ENCODE measurements at places on chromosomes 6 and 20.

- no peak for DNase-seq
Observed at GRCh38 chr6:139325125-139325524, 33.3 kb upstream of the TXLNB start.

DNA sequence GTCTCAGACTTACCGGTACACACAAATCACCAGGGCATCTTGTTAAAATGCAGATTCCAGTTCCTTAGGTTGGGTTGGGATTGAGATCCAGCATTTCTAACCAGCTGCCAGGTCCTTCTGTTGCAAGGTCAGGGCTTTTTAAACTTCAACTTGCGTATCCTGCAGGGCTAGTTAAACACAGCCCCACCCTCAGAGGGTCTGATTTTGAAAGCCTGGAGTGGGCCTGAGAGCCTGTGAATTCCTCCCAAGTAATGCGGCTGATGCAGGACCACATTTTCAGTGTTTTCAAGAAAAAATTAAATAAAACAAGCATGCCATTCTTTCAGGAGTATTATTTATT, 65.3 kb downstream of the MKKS start:
- DNase-seq = no peak

DNA sequence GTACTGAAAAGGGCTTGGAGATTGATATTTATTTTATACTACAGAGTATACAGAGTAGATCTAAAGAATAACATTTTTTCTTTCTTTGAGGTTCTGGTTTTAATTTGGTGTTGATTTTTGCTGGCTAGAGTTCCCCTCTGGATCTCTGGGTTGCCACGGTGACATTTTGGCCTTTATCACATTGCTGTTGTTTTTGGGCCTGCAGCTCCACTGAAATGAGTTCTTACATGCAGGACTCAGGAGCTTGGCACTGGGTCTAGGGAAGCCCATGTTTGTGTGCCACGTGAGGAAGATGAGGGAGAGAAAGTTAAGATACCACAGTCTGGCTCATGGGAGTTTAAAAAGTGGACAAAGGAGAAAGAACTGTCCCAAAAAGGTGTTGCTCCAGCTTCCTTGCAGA, 7.4 kb upstream of the TFAP2C start:
- DNase-seq = no peak

DNA sequence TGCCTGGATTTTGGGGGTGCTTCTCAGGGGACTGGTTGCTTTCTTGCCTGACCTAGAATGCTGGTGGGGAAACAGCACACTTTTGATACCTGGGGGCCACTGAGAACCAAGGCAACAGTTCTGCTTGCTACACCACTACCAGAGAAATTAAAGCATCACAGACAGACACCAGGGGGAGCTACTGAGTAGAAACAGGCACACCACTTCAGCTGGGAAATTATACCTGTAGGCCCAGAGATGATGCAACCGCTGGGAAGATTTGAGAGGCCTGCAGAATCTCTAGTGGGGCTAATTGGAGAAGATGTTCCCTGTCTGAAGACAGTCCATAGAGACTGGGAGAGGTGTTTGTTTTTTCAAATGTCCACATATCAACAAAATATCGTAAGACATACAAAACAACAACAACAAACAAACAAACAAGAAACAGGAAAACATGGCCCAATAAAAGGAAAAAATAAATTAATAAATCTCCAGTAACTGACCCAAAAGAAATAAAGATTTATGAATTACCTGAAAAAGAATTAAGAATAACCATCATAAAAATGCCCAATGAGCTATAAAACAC, 129.4 kb upstream of the RIN2 start:
- peak; percentile 24 for DNase-seq

- DNase-seq = no peak
Observed at GRCh38 chr20:60213126-60213893, 255.1 kb downstream of the CDH26 start.

DNA sequence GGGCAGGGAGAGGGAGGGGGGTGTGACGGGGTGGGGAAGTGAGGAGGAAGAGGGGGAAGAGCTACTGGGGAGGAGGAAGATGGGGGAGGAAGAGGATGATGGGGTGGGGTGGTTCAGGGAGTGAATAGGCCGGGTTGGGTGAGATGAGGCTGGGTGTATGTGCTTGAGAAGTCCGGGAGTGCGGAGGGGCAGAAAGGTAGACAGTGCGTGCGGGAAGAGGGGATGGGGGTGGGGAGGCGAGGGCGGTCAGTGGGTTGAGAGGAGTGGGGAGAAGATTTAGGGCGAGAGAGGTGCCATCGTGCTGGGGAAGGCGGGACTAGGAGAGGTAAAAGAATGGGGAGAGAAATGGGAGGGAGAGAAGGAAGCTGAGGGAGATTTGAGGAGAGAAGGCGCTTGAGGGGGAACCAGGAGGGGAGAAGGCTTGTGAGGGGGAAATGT, 30.9 kb upstream of the NOTCH4 start:
- DNase-seq = no peak

DNA sequence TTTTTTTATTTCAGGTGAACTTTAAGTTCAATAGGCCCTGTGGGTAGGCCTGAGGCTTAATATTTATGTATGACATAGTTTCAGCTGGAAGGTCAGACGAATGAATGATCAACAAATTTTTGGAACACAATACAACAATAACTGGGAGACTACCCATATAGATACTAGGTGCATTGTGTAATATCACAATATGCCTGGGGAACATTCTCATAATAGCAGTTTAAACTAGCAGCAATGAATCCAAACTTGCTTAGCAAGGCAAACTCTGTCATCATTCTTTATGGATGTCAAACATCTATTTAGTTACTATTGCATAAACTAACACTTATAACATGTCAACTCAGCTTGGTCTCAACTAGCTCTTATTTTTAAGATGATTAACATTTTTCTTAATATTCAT, 49.3 kb downstream of the ELOVL4 start:
- DNase-seq = no peak

DNA sequence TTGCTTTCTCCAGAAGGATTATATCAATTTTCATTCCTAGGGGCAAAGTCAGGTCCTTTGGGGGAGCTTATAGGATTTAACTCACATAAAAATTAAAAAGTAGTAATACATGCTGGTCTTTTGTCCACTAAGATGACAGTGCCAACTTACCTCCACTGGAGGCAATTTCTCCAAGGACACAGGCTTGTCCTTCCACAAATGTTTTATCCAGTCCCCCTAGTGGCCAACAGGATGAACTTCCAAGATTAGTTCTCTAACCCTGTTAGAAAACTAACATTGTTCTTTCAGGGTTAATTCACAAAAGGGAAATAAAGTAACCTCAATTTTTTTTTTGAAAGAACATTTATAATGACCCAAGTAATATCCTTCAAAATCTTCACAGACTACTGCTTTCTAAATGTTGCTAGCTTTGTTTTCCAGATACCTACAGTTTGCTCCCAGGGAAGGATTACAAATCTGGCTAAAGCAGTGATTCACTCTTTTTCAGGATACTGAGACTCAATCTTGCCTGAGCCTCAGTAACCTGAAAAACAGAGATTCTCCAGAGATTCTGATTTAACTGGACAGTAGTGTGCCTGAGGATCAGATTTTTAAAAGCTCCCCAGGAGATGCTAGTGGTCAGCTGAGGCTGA, 31.7 kb upstream of the UBR2 start:
- no peak for DNase-seq

- DNase-seq = no peak
Observed at GRCh38 chr6:158303210-158303731, 9.0 kb upstream of the TULP4 start.

GRCh38 chr20:44650771-44651433, 597 bp downstream of the ADA start:
- no peak for DNase-seq

GRCh38 chr6:80988286-80988685, 764.2 kb downstream of the TENT5A start:
- no peak for DNase-seq

GRCh38 chr6:71103130-71103529, 146.3 kb upstream of the B3GAT2 start:
- no peak for DNase-seq

GRCh38 chr6:157813750-157814455, 9.1 kb upstream of the SNX9 start:
- peak; percentile 13 for DNase-seq

GRCh38 chr6:167789358-167789757, 37.4 kb upstream of the AFDN start:
- DNase-seq = no peak

DNA sequence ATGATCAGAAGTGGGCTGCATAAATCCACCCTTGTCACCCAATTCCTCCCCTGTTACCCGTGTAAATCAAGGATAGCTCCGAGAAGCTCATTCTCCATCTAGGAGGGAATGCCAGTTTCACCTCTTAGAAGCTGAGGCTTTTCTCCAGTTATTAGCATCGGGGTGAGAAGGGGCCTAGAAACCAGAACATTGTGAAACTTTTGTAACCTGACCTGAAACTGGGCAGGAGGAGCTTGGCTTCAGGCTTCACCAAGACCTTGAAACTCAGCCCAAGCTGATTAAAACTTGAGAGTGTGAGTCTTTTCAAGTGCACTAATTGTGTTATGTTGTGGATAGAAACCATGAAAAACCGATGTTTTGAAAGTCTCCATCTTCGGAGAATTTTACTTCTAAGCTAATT, 103.1 kb downstream of the BMP2 start:
- DNase-seq = no peak

DNA sequence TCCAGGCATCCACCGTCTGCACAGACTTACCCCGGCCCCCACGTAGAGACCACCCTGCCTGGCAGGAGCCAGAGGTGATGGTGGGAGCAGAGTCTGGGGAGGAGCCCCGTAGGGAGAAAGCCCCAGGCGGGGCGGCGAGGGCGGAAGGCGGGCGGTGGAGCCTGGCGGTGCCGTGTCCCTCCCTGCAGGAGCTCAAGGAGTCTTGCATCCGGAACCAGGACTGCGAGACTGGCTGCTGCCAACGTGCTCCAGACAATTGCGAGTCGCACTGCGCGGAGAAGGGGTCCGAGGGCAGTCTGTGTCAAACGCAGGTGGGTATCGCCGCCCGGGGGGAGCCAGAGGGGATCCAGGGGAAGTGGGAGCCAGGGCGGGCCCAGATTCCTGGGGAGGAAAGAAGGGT, 6.0 kb downstream of the CLPSL1 start:
- no peak for DNase-seq

- no peak for DNase-seq
Observed at GRCh38 chr6:29251736-29252135, 49.8 kb upstream of the OR14J1 start.

DNA sequence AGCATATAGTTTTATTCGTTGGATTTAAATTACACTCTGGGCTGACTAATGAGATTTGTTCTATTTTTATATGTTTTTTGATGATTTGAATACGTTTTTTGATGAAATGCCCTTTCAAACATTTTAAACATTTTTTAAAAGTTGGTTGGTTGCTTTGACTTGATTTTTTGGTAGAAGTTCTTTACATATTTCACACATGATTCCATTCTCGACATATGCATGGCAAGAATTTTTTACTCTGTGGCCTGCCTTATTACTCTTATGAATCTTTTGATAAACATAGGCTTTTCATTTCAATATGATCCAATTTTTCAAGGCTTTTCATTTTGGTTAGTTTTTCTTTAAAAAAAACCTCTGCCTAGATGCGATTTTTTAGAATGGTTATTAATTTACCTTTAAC, 617.0 kb downstream of the RNF144B start:
- no peak for DNase-seq

DNA sequence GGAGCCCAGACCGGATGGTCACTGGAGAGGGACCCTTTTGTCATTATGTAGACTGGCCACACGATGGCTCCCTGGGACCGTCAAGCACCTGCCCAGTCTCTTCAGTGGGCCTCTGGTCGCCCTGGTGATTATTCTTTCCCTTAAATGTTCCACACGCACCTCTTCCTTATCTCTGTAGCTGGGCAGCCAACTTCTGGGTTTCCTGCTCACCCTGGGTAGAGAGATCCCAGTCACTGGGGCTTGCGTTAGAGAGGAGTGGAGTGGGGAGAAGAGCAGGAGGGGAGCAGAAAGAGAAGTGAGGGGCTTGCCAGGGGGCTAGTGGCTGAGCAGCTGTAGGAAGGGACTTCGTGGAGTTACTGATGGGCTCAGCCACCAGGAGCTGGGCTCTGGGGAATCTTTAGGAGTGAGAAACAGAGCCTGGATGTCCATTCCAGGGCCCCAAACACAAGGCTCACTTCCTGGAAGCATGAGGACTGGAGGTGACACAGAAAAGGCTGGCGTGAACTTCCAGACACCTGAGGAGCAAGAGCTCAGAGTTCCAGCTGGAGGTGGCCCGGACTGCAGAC, 150.1 kb downstream of the DHX35 start:
- DNase-seq = no peak

- peak; percentile 27 for DNase-seq
Observed at GRCh38 chr20:53865901-53866793, 204.2 kb downstream of the BCAS1 start.

GRCh38 chr6:169274781-169275180, 21.1 kb upstream of the THBS2 start:
- DNase-seq = no peak

DNA sequence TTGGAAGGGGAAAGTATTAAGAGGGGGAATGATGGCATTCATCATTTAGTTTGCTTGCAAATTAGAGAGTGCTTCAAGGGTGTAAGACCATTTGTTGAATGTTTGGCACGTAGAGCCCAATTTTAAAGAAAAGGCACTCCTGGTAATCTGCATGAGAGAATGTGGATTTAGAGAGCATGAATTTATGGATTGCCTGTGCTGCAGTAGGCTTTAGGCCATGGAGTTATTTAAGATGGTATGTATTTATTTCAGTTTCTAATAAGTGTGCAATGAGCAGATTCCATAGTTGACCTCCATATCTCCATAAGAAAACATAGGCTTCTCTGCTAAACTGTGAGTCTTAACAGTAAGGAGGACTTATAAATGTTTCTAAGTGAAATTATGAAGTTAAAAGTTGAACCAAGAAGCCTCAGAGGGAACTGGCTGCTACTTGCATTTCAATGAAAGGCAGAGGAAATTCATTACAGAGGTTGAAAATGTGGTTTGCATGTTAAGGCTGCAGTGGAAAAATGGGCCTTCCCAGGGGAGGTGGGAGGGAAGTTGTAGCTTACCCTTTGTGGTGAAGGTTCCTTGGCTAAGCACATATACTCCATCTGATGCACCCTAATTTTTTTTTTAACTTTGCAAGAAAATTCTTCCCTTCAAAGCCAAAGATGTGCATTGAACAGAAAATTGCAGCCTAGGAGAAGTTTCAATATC, 134.2 kb downstream of the CARMIL1 start:
- DNase-seq = no peak

DNA sequence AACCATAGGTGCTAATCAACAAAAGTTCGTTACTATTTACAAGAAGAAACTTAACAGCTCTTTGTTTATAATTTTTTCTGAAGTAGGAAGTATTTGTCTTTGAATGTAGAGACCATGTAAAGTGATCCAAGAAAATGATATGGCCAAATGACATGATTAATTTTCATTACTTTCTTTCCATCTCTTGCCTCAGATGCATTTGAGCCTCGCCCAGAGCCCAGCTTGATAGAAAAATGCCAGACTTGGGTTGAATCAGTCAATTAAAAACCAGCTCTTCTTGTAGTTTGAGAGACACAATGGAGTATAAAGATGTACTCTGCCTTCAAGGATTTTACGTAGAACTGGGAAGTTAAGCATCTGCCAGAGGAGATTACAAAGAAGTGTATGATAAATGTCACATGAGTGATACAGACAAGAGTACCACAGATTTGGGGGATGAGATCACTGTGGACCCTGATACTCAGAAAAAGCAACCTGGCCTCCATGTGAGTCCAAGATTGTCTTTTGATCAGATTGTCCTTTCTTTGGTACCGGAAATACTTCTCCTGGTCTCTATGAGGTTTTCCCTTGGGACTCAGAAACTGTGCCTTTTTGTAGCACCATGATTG, 92.5 kb upstream of the SUPT3H start:
- no peak for DNase-seq

All from AG04450 (cell line).